ENCODE measurements at places on chromosomes 1 and 21. TPM values are rescaled to one million over a fixed set of nuclear protein-coding genes. Genes with fewer than 3 reads are reported as not detected.

- DNase-seq = no peak
Observed at GRCh38 chr1:69710484-69711189, 142.9 kb downstream of the LRRC7 start.

DNA sequence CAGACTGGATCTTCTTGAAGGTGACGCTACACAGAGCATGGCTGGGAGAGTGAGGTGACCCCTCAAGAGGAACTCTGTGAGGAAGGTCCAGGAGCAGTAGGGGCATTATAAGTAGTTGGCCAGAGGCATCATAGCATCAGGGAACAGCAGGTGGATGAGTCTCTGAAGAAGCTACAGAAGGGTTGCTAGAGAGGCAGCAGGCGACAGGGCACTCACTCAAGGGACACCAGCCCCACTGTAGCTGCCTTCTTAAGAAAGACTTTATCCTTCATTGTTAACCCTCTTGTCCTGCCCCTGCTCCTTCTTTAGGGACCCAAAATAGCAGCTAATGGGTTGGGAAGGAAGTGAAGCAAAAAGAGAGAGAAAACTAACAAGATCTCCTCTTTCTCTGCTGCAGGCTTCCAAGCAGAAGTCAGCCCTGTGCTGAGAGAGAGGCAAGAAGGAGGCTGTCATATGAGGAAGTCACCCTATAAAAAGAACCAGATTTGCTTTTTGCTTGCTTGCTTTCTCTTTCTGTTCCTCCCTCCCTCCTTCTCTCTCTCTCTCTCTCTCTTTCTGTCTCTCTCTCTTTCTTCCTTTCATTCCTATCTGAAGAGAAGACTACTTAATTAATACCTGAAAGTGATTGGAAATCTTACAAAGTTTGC, 7.7 kb upstream of the CD5L start:
- no peak for DNase-seq

GRCh38 chr1:23444104-23444533, 19.6 kb upstream of the TCEA3 start:
- no peak for DNase-seq

DNA sequence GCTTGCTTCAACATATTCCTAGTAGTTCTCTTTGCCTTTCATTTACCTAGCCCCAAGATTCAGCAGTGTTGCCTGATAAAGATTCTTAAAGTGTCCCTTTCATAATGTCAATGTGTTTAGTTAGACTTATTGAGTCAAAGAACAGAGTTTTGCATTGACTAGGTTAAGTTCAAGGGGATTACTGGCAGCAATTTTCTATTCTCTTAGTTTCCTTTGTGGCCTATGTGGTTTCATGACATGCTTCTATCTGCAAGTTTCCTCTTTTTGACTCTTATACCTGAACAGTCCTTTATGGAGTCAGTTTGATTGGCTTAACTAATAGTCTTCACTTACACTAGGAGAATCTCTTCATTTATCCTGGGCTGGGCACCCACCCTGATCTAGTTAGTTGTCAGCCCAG, 151.3 kb downstream of the ADGRL4 start:
- no peak for DNase-seq

- DNase-seq = peak; percentile 13
Observed at GRCh38 chr1:153728305-153729066, 636 bp downstream of the INTS3 start.

DNA sequence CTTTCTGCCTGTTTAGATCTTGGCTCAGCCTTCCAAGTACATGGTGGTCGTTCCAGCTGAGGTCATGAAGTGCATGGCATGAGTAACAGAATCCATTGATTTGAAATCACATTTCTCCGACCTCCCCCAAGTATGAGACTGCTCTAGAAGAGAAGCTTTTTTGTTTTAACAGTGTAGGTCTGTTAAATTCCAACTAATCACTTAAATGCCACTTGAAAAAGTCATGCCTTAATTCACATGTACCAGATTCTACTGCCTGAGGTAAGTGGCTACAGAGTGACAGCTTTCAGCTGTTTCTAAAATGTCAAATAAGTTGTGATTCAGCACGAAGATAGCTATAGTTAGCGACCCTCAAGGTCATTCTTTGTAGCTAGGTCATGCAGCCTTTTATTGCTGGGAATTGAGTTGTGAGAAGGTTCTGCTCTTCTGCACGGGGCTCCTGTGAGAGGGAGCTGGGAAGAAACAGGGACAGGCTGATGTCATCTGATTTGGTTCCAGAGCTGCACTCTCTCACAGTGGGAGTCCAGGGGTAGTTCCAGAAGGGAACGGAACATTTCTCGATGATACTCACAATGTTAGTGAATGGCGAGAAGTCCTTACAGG, 112.7 kb downstream of the VPS13D start:
- DNase-seq = no peak

DNA sequence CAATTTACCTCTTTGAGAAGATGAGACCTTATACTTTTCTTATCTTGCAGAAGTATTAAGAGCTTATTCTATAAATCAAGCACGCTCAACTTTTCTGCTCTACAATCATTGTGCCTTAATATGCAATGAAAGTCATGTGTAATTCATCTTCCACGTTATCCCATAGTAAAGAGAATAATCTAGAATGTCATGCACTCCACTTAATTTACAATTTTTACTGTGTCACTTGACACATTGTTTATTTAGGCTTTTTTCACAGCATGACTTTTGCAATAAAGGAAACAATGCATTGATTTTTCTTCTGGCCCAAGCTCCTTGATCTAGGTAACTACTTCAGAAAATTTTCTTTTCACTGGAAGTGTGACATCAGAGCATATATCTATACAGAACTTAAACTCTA, 290.9 kb downstream of the HHIPL2 start:
- DNase-seq = no peak

GRCh38 chr21:28025111-28025510, 967.6 kb downstream of the LTN1 start:
- no peak for DNase-seq

DNA sequence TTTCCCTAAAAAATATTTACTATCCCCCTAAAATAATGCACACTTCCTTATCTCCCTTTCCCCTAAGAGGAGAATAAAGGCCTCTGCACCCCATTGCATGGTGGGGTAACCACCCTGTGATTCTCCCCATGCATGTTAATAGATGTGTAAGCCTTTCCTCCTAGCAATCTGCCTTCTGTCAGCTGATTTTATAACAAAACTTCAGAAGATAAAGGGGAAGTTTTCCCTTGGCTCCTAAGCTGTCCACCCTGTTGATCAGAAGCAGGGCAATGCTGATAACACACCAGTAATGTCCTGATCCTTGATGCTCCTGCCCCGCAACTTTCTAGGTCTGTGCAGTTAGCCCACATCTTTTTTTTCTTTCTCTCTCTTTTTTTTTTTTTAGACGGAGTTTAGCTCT, 11.4 kb upstream of the RNF187 start:
- no peak for DNase-seq

GRCh38 chr1:116544588-116545358, 26.1 kb downstream of the CD58 start:
- DNase-seq = no peak

GRCh38 chr1:29527314-29528004, 291.1 kb downstream of the PTPRU start:
- no peak for DNase-seq

DNA sequence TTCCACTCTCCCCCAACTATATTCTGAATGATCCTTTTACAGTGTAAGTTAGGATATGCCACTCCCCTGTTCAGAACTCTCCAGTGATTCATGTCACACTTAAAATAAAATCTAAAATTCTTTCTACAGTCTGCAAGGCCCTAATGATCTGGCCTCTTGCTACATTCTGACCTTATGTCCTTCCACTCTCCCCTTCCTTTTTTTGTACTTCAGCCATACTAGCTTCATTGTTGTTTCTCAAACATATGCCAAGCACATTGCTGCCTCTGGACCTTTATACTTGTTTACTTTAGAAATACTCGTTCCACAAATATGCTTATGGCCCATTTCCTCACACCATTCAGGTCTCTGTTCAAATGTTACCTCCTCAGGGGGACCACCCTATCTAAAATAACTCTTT, 14.8 kb upstream of the PSMA5 start:
- DNase-seq = no peak

- DNase-seq = no peak
Observed at GRCh38 chr1:32848354-32849063, 22.2 kb downstream of the FNDC5 start.

DNA sequence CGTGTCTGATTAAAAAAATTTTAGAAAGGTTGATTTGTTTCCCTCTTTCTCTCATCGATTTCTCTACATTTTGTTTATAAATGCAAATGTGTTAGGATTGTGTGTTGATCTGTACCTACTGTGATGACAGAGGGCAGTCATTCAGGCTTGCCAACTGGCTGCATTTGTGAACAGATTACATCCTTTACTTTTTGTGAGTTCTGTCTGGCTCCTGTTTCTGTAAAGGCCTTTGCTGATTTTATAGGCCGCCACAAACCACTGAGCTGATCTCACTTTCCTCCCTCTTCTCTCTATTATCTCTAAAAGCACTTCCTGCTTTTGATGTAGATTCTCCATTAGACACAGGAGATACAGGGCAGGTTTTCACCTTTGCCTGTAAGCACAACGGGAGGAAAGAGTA, 106.8 kb downstream of the ESRRG start:
- no peak for DNase-seq

GRCh38 chr1:69932760-69933159, 272.6 kb downstream of the LRRC40 start:
- DNase-seq = no peak

DNA sequence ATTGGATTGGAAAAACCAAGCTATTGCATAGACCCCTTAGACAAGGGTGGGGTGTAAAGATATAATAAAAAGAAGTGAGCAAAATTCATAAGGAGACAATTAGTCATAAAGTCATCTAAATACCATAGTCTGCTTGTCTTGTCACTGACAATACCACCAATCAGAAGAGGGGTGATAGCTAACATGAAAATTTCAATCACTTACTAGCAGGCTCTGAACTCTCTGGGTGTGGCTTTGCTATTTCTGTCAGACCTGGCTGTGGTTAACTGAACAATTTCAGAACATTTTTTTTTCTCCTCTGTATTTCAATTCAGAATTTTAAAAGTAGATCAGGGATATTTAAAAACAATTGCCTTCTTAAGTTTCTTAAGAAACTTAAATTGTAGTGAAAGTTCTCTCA, 158.5 kb upstream of the PRMT6 start:
- DNase-seq = no peak

DNA sequence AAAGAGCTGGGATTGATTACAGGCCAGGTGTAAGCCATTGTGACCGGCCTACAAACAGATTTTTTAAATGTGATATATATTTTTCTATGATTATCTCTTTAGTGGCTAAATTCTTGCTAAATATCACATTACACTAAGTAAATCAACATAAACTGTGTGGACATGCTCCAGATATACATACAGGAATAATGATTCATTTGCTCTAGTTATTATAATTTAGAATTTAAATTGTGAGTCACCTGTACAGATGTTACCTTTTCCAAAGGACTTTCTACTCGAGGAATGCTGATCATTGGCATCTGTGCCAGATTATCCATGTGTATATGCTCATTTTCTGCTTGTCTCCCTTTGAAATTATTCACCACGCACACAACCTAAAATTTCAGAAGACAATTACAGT, 90.1 kb downstream of the PLPPR5 start:
- no peak for DNase-seq

- DNase-seq = no peak
Observed at GRCh38 chr1:232863544-232864275, 58.5 kb downstream of the MAP10 start.

DNA sequence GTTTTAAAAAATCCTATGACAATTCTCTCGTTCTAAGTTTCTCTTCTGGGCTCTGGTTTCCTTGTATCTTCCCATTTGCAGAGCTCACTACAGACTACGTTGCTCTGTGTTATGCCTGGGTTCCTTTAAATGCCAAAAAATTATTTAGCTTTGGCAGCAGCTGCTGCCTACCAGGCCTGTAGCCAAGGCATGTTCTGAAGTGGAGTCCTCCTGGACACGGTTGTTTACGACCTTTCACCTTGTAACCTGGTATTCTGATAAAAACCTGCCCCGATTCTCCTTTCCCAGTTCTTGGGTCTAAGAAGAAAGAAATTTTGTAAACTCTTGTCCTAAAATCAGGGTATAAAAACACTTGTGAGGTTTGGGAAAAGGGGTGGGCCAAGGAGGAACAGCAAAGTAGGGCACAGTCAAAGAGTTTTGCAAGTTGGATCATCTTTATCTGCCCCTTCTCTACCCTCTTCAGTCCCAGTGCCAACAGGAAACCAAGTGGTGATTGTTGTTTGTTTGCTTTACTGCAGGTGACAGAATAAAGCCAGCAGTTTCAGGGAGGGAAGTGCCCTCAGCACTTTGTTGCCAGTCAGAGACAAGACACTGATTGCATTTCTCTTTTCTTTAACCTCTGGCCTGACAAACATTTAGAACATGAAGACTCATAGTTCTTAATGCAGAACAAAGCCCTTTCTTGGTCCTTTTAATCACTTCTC, 3.1 kb upstream of the TXNIP start:
- no peak for DNase-seq

DNA sequence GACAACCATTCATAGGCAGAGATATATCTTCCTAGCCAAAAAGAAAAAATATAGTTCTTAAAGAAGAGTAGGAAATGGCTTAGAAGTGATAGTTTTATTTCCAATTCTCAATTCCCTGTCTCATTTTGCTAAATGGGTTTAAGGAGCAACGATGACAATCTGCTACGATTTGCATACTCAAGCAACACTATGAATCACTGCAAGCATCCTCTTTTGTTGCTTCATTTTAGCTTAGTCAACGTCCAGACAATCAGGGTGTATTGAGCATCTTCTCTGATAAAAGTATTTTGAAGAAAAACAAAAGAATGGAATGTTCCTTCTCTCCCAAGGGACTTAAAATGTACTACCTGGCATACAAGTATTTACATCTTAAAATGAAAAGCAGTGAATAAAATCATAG, 80.6 kb downstream of the RGS7 start:
- no peak for DNase-seq

GRCh38 chr21:46340998-46341397, 17.0 kb downstream of the PCNT start:
- no peak for DNase-seq

GRCh38 chr1:51240084-51240483, 4.0 kb downstream of the RNF11 start:
- no peak for DNase-seq

DNA sequence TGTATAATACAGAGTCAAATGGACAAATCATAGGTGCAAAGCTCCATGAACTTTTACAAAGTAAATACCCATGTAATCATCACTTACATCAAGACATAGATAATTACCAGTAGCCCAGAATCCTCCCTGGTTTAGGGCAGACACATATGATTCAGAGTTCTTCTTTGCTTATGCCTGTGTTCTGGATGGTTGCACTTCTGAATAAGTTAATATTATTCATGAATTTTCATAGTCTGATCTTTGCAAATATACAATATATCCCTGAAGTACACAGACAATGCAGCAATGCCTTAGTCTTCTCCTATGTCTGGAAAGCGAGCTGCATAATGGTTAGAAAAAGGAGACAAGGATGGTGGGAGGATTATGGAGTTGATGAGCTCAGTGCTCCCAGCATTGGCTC, 122.4 kb upstream of the PLXNA2 start:
- no peak for DNase-seq

Gene RIIAD1
- not detected for total RNA-seq

Gene RTCA
- total RNA-seq = 43.6 TPM

Gene ZSCAN20
- total RNA-seq = 0.65 TPM

Gene LCE3E
- total RNA-seq = not detected

Gene IL10
- total RNA-seq = 0.20 TPM

Gene LORICRIN
- not detected for total RNA-seq

Gene SIK1
- total RNA-seq = 266 TPM

Gene SLC25A34
- 1.9 TPM for total RNA-seq

Gene THEM5
- 0.89 TPM for total RNA-seq

Gene AKR7A2
- 17.3 TPM for total RNA-seq

Gene RBP7
- not detected for total RNA-seq

Gene RPS6KA1
- 98.0 TPM for total RNA-seq

Gene GADD45A
- total RNA-seq = 25.4 TPM

Gene ECM1
- 0.25 TPM for total RNA-seq

Data from T-helper 17 cell (primary cell).